SK-N-SH (cell line): ENCODE measurements at places on chromosomes 5 and 9. TPM values are rescaled to one million over a fixed set of nuclear protein-coding genes. Genes with fewer than 3 reads are reported as not detected.

DNA sequence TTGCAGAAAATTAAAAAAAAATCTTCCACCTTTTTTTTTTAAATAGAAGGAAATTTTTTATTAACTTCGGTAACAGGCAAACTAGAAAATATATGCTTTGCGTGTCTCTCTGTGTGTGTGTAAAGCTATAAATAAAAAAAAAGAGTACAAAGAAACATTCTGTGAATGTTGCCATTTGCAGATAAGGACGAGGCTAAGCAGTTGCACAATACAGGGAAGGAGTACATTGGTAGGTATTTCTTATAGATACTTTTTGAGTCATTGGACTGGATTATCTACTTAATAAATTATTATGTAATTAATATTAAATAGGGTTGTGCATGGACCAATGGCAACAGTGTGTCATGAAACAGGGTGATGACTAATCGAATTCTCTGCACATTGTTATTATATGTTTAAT, 102.4 kb downstream of the CAMK4 start:
- no peak for DNase-seq

DNA sequence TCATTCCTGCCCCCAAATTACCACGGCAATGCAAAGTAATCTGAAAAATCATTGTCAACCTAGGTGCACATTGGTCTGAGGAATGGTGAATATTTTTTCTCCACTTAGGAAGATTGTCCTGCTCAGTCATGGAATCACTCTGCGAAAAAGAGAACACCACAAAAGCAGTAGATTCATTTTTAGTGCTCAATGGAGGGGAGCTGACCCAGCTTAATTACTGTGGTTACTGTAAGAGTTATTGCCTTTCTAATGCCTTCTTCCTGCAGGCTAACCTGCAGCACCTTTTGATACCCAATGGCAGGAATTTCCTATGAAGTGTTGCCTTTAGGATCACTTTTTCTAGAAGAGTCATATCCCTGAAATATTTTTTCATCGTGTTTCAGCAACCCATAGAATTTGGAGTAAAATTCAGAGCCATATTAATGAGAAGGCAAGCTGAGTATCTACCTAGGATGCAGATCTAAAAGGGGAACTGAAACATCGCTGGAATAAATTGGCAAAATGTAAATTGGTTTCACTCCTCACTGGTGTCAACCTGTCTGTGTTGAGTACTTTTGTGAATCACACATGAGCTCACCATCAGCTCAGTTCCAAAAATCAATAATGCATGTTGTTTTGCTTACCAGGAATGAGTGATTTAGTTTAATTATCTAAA, 464.5 kb downstream of the CSNK1G3 start:
- no peak for DNase-seq

DNA sequence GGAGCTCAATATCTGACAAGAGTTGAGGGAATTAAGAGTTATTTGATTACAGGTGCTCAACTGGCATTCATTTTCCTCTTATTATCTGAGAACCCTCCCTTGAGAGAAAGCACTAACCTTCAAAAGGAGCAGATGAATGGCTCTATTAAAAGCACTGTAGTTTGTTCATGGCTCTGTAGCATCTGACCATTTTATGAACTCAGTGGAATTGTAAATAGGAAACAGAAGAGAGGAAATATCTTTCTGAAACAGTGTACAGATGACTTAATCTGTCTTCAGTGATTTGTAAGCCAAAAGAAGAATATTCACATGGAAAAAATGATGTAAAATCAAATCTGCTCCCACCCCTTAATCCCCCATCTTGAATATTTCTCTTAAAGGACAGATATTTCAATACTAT, 810.4 kb upstream of the GRAMD2B start:
- no peak for DNase-seq

GRCh38 chr5:171524466-171524865, 105.0 kb downstream of the FGF18 start:
- peak; percentile 89 for DNase-seq

- DNase-seq, result no peak
These were observed 181.1 kb upstream of the ELAVL2 start for GRCh38 chr9:24007185-24007584.

DNA sequence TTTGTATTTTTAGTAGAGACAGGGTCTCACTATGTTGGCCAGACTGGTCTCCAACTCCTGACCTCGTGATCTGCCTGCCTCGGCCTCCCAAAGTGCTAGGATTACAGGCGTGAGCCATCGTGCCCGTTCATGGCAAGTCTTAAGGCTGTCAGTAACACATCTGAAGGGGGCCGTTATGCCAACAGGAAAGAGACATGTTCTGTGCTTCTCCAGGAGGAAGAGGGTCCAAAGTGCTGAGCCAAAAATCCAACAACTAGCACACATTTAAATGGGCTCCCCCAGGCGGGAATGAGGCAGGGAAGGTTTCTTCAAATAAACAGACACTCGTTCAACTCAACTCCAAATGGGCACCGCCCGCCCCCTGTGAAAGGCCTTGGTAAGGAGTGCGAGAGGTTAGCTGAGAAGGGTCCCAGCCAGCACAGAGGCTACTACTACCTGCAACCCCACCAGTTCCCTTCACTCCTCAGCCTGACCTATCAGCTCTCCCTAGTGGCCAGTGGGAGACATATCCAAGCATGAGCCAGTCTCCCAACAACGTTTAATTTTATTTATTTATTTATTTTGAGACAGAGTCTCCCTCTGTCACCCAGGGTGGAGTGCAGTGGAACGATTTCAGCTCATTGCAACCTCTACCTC, 84.1 kb upstream of the DMRT1 start:
- peak; percentile 15 for DNase-seq

DNA sequence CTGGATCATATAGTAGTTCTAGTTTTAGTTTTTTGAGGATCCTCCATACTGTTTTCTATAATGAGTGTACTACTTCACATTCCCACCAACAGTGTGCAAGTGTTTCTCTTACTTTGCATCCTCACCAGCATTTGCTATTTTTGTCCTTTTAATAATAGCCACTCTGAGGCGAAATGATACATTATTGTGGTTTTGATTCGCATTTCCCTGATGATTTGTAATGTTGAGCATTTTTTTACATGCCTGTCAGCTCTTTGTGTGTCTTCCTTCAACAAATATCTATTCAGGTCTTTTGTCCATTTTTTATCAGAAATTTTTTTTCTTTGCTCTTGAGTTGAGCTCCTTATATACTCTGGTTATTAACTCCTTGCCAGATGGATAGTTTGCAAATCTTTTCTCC, 114.0 kb downstream of the ADAMTSL1 start:
- no peak for DNase-seq

- no peak for DNase-seq
These were observed 18.5 kb upstream of the GLIS3 start for GRCh38 chr9:4318326-4318725.

GRCh38 chr9:115548609-115549260, 430.8 kb upstream of the TNC start:
- no peak for DNase-seq

- no peak for DNase-seq
These were observed 425.1 kb downstream of the ARHGEF28 start for GRCh38 chr5:74051076-74051475.

GRCh38 chr9:137705443-137705863, 86.6 kb downstream of the EHMT1 start:
- no peak for DNase-seq

- no peak for DNase-seq
These were observed 55.1 kb downstream of the MEGF9 start for GRCh38 chr9:120659209-120659608.

DNA sequence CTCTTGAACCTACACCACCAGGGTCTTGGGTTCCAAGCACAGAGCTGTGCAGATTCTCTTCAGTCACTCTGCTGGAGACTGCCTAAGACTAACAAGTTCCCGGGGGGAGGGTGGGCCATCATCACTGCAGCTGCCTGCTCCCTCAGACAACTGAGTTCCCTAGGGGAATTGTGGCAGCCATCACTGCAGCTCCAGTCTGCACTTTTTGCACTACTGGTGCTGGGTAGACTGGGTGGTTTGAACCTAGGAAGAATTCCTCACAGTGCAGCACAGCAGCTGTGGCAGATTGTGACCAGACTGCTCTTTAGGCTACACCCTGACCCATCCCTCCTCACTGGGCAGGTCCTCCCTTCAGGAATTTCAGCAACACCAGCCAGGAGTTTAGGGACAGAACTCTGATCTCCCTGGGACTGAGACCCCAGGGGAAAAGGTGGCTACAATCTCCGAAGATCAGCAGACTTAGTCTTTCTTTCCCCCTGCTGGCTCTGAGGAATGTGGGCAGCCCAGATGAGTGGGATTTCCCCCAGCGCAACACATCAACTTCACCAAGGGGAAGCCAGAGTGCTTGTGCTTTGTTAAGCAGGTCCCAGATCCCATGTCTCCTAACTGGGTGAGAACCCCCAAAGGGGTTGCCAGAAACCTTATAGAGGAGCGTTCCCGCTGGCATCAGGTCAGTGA, 30.9 kb upstream of the RGMB start:
- no peak for DNase-seq

DNA sequence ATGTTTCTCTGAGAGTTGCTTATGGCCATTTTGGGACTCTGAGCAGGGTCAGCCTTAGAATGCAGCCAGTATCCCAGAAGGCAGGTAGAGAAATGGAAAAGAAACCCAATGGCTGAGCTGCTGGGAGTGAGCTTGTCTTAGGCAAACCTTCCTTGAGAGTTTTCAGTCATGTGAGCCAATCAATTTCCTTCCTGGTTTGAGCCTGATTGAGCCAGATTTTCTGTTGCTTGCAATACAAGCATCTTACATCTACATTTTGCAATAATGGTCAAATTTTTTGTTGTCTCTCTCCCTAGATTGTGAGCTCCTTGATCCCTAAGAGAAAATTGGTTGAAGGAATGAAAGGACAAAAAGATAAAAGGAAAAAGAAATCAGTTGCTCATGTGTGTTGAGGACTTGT, 155.3 kb downstream of the SNX18 start:
- DNase-seq, result no peak

GRCh38 chr5:31186672-31187267, 6.7 kb upstream of the CDH6 start:
- peak; percentile 37 for DNase-seq

The ATP6V0E1 gene
- 215 and 243 TPM in 2 replicates for polyA plus RNA-seq

The NTNG2 gene
- polyA plus RNA-seq, result 5.1 and 6.1 TPM in 2 replicates

The ATP10B gene
- polyA plus RNA-seq, result not detected in 2 replicates

The SHC3 gene
- polyA plus RNA-seq, result 3.2 and 4.7 TPM in 2 replicates

The IL17B gene
- 0.16 TPM in 1 of 2 replicates, not detected in the other for polyA plus RNA-seq

The LCN15 gene
- polyA plus RNA-seq, result 0.08 TPM in 1 of 2 replicates, not detected in the other

The SLCO6A1 gene
- polyA plus RNA-seq, result not detected in 2 replicates

The TMEFF1 gene
- 2.1 and 2.5 TPM in 2 replicates for polyA plus RNA-seq

The CANX gene
- polyA plus RNA-seq, result 142 and 215 TPM in 2 replicates

The CCDC192 gene
- not detected in 2 replicates for polyA plus RNA-seq

The ZNF474 gene
- polyA plus RNA-seq, result 0.08 and 0.21 TPM in 2 replicates
